CD8-positive, alpha-beta memory T cell (primary cell): ENCODE measurements at places on chromosomes 3 and 15.

DNA sequence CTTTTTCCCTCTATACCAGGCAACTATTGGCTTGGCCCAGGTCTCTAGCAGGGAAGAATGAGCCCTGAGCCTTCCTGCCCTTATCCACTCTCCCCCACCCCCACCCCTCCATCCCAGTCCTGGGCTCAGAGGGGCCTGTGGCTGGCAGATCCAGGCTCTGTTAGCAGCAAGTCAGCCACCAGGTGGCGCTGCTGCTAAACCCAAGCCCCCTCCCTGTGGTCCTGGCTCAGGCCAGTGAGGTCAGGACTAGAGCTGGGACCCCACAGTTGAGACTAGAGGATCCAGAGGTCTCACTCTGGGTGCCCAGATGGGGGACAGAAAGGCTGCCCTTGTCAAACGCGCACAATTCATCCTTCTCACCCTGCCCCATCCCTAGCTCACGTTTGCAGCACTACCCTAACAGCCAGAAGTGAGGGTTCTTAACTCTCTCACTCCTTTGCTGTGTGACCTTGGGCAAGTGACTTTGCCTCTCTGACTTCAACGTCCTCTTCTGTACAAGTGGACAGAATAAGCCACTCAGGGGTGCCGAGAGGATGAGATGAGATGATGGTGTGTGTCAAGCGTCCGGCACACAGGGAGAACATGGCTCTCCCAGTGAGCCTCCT is 46.8 kb upstream of the SLC6A1 start:
- peak; percentile 8 for DNase-seq

GRCh38 chr3:195094191-195094921 is 176.6 kb downstream of the XXYLT1 start:
- peak; percentile 42 for DNase-seq

- DNase-seq = no peak
These were observed 109.4 kb upstream of the SMAD3 start for GRCh38 chr15:66955871-66956585.

GRCh38 chr3:123431658-123432324 is 17.1 kb downstream of the ADCY5 start:
- no peak for DNase-seq

GRCh38 chr15:31302029-31302657 is 24.5 kb upstream of the KLF13 start:
- DNase-seq = no peak

- no peak for DNase-seq
These were observed 126.1 kb downstream of the SERPINI1 start for GRCh38 chr3:167861649-167862048.

DNA sequence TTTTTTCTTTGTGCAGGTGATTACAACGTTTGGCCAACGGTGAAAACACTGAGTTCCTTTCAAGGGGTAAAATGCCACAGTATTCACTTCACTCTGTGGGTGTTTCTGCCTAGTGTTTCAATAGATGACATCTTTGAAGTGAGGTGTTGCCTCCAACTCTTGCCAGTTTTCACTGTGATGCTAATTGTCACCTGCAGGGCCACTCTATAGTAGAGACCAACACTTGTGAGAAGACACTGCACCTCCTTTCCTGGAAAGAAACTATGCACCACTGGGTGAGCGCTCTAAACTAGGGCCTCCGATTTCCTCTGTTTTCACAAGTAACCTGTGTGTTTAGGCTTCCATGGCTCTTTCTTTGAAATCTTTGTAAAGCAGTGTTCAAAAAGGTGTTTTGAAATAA is 98.3 kb downstream of the THRB start:
- DNase-seq = no peak

GRCh38 chr3:185365291-185366073 is 2.5 kb downstream of the MAP3K13 start:
- DNase-seq = no peak

- no peak for DNase-seq
These were observed 86.2 kb downstream of the DHX30 start for GRCh38 chr3:47888986-47889757.

- DNase-seq = no peak
These were observed 247.6 kb upstream of the PROK2 start for GRCh38 chr3:72032441-72033135.

DNA sequence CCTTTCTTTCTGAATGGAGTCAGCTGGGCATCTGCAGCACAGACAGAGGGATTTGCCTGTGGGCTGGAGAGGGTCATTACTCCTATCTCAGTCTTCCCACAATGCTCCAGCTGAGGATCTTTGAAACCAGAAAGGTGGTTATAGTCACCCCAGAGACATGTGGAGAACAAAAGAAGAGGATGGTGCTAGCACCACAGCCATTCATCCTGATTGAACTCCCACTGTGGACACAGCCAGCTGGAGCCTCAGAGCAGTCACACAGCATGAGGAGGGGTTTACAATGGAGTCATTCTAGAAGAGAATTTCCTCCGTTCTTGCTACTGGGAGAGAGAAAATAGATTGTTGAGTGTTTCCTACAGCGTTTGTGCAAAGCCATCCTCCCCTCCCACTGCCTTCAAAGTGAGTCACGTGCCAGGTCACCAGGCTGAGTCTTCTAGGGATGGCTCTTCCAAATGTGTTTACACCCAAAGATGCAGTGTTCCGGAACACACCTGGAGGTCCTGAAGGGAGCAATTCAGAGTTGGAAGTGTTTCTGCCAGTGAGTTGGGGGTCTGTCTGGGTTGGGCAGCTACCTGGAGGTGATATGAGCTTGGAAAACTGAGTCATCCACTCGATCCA is 18.9 kb upstream of the GREM1 start:
- no peak for DNase-seq

GRCh38 chr3:161038725-161039124 is 66.4 kb downstream of the B3GALNT1 start:
- no peak for DNase-seq
